ENCODE measurements at places on chromosomes 11 and 22.

DNA sequence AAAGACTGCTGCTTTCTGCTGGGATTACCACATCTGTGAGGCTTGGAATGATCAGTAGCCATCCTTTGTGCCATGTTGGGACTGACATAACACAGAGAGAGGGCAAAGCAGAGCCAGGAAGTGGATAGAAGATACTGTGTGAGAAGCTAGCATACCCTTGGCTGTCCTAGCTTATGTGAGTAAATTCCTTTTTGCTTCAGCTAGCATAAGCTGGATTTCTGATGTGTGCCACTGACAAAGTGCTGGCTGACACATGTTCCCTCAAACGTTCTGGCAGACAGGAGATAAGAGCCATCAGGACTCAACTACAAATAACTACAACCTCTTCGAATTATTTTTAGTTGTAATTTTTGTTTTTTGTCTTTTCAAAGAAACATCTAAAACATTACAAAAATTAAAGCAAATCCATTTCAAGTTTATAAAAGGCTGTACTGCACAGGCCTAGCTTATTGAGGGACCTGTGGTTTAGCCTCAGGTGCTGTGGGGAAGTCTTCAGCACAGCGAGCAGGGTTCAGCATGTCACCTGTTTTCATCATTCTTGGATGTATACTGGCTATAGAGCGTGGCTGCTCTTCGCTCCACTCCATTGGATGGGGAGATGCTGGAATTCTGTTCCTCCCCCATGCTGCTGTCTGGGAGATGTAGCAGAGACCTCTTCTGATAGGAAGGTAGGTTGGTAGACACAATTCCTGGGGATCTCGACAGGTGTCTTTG, 120.9 kb downstream of the SWAP70 start:
- DNase-seq = no peak

DNA sequence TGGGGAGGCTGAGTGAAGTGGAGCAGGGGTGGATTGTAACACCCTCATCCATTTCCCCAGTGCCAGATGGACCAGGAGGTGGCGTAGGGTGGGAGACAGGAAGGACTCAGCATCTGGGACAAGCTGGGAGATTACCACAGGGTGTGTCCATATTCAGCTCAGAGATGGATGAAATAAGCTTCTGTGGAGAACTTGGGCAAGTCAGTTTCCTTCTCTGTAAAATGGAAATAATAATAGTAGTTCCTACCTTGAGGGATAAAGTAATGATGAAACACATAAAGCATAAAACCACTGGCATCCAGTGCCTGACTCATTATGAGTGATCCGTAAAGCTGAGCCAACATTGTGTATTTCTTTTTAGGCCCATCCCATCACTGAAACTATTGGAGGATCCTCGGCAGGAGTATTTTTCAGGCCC, 607 bp upstream of the ROBO4 start:
- no peak for DNase-seq

GRCh38 chr22:33438273-33438672, 380.1 kb upstream of the SYN3 start:
- no peak for DNase-seq

- DNase-seq = no peak
Measured at GRCh38 chr11:74459584-74459983, 7.8 kb downstream of the KCNE3 start.

DNA sequence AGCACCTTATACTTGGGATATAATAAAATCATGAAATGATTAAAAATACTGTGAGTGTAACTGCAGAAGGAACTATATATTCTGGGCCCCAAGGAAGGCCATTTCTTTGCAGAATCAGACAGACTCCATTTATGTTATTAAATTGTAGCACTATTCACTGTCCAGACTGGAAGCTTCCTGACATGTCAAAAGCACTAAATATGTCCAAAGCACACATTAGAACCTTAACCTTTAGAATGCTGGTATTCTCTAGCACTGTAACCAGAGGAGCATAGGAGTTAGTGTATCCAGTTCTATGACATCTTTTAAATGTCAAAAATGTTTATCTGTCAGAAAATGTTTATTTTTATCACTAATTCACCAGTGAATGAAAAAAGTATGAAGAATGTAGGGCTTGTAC, 246.9 kb downstream of the CADM1 start:
- no peak for DNase-seq

DNA sequence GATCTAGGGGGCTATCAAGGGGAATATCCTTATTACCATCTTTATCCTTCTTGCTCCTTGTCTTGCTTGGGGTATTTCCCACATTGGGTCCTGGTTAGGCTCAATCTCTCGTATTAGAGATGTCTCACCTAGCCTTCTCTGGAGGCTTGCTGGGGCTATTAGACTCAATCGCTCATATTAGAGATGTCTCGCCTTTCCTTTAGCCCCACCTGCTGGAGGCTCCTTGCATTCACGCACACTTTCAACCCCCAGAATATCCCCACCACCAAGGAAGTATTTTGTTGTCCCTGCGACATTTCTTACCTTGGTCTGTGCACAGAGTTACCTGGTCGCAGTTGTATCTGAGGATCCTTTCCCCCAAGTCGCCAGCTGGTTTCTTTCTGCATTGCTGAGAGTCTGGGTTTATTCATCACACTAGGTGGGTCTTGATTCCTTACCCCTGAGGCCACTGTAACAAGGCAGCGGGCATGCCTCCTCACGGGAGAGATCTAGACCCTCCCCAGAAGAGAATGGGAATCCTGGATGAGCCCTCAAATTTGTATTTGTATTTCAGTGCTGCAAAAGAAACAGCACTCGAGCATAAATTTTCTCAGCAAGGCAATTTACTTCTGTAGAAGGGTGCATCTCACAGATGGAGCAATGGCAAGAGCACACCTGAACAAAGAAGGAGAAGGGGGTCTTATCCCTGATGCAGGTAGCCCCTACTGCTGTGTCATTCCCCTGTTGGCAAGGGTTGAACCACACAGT, 15.9 kb upstream of the HYLS1 start:
- peak; percentile 17 for DNase-seq

- peak; percentile 80 for DNase-seq
Measured at GRCh38 chr11:130315354-130315970, 745 bp upstream of the ZBTB44 start.

- peak; percentile 10 for DNase-seq
Measured at GRCh38 chr11:124329787-124330478, 9.9 kb upstream of the OR8D2 start.

GRCh38 chr11:57240757-57241156, 3.7 kb upstream of the APLNR start:
- no peak for DNase-seq

- DNase-seq = no peak
Measured at GRCh38 chr22:35524966-35525686, 15.5 kb upstream of the RASD2 start.

DNA sequence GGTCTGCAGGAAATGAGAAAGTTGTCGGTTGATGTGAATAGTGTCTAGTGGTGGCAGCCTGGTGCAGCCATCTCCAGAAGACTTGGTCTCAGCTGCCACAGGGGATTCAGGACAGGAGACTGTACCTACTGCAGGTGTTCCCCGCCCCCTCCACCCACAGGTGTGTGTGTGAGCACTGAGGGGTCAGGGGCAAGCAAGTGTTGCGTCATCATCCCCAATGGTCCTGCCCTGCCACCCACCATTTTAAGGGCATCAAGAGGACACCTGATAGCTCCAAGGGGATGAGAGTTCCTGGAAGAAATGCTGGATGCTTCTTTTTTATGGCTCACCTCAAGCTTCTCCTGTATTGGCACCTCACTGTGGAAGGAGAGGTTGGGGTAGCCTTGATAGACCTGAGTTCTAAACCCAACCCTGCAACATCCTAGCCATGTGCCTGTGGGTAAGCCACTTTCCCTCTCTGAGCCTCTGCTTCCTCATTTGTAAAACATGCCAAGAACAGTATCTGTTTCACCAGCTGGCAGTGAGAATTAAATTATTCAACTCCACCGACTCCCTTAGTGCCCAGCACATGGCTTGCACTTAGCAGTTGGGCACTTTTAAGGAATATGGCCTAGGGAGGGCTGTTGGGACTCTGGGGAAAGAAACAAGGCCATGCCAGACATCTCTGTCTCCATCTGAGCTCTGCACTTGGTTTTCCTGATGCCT, 6.1 kb downstream of the C11orf91 start:
- no peak for DNase-seq

DNA sequence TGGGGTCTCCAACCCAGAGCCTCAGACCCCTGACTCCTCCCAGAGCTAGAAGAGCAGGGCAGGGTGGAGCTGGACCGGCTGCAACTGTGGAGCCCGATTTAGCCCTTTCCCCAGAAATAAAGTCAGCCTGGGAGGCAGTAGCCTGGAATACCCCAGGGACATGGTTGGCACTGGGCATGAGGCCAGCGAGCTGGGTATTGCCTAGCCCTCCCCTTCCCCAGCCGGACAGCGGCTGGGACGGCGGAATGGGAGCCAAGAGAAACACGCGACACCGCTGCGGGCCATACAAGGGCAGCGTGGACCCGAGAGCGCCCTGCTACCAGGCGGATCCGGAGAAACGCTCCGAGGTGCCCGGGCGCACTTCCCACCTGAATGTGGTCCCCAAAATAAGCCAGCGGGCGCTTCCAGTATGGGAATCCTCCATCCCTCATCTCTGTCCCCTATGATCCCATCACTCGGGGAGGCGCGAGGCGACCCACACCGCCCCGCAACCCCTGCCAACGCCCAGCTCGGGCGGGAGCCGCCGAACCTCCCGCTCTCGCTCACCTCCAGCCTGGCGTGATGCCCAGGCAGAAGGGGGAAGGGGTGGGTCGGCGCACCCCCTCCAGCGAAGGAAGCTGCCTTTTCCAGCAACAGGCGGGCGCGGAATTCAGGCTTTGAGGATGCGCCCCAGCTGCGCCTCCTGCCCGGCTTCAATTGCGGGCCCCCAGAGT, 758 bp downstream of the MCAM start:
- no peak for DNase-seq

DNA sequence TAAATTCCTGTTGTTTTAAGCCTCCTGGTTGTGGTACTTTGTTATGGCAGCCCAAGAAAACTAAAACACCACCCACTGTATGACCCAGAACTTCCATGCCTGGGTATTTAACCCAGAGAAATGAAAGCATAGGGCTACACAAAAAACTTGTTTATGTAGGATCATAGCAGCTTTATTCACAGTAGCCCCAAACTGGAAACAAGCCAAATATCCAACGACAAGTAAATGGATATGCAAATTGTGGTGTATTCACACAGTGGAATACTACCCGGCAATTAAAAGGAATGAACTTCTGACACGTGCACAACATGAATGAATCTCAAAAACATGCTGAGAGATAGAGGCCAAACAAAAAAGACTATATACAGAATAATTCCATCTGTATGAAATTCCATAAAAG, 62.2 kb upstream of the NAV2 start:
- DNase-seq = no peak

DNA sequence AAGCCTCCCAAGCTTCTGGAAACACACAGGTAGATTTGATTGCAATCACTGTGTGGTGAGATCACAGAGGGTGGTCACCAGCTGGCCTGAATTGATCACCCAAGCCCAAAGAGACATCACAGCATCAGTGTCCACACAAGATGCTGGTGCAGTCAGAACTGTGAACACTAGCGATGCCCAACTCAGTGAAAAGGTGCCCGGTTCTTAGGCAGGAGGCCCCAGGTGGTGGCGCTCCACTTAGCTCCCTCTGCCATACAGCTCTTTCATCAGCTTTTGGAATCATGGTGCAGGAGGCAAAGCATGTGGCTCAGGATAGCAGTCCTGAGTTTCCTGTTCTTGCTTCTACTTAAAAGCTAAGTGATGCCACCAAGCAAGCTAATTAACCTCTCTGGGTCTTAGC, 11.1 kb downstream of the DGCR2 start:
- DNase-seq = no peak

DNA sequence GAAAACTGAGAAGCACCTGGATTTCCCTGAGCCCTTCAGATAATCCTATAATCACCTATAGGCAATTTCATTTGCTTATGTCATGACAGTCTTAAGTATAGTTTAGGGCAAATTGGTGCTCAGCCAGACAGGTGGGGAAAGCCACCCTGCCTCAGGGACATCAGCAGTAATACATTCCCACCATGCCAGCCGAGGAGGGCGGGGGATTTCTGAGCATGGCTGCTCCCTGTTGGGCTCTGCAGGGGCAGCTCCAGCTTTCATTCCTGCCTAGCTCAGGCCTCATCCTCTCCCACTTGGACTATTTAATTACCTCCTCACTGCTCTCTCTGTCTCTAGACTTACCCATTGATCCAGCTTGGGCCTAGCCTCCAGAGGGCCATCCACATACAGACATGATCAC, 9.0 kb upstream of the DRD2 start:
- no peak for DNase-seq

DNA sequence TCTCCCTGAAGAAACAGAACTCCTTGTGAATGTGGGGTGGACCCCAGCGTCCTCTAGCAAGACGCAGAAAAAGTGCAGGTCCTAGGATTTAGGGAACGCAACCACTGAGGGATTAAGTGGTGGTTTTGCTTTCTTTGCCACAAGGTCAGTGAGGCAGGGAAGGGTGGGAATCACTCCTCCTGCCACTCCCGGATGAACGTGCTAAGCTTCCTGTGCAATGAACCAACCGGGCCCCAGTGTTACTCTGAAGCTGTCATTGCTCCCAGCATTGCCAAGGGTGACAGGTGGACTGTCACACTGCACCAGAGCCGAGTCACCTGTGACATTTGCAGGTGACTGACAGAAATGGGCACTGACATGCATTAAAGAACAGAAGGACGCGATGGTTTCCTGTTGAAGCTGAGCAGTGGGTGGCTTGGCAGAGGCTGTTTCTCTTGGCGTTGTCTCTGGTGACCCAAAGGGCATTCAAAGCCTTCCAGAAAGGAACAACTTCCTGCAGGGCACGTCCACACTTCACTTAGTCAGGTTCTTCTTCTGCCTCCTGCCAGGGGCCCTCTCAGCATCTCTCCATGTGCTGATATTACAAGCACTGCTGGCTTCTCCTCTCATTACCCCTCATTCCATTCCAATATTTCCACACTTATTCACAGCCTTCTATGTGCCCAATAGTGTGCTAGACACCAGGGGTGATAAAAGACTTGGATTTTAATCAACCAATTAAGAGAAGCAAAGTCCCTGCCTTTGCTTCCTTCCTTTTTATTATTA, 9.7 kb downstream of the KIRREL3 start:
- DNase-seq = no peak

GRCh38 chr11:19980957-19981669, 179.2 kb downstream of the DBX1 start:
- no peak for DNase-seq

DNA sequence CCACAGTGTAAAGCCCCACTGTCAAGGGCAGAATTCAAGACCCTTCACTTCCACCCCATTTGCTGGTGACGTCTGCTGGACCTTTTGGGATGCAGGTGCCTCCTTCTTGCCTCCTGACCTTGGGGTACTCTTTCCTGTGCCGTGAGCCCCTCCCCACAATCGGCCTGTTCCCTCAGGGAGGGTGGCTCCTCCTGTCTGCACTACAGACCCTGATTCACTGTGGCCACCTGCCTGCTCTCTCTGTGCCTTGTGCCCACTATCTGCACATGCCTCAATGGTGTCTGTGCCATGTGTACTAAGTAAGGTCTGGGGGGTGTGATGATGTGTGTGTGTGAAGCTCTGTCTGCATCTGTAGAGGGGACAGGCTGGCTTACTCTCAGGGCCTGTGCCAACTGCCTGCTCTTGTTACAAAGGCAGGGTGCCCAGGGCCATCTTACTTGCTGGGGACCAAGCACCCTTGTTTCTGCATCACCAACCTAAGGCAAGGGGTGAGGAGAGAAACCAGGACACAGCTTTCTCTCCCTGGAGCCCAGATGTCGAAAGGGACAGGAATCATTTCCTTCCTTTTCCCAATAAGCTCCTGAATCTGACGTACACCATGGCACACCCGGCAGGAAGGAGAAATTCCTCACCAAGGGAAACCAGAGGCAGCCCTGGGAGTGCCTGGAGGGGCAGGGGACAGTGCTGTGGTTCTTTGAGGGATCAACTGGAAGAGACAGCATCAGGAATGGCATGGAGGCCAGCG, 3.7 kb downstream of the PPM1F start:
- DNase-seq = no peak

GRCh38 chr11:21048626-21049025, 379.2 kb downstream of the NELL1 start:
- no peak for DNase-seq

Data from germinal center (tissue), 1 donor.